ENCODE measurements at places on chromosomes 5 and 9.

DNA sequence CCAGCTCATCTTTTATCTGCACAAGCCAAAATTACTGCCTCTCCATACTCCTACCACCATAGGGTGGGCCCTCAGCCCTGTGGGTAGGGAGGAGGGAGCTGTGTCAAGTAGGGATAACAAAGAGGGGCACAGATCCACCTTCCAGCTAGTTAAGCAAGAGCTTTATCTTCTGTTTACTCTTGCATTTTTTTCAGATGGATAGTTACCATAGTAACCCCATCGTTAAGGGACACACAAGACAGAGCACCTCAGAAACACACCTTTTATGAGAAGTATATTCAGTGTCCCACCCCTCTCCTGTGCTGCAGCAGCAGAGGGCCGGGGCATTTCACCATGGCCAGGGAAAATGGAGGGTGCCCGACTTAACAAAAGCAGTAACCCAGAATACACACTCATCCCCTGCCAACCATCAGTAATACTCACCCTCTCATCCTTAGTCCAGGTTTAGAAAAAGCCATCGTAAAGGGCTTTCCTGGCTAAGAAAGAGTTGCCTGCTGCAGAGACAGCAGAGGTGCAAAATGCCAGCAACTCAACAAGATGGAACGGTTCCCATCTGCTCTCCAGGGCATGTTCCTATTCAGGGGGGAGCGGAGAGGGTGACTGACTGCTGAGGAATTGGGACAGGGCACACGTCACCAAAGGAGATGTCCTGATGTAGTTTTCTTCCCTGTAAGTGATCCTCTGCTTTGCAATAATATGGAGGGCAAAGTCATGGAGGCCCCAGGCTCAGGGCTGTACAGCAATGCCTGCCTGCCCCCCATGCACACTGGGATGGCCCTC lies 25.1 kb downstream of the MACROH2A1 start:
- no peak for DNase-seq

- no peak for DNase-seq
These were observed 255.7 kb downstream of the HCN1 start for GRCh38 chr5:45440466-45440865.

DNA sequence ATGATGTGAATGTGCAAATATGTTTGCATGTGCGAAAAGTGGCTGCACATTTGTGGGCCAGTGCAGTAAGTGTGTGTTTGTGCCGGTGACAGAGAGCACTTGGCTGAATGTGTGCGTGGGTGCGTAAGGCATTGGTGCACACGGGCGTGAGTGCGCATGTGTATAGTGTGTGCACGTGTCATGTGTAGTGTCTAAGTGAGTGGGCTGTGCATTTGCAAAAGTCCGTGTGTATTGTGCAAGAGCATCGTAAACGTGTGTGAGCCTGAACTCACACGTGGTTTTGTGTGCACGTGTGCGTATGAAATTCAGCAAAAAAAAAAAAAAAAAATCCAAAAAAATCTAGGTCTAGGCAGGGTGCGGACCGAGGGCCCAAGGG lies 6.5 kb upstream of the EBF1 start:
- DNase-seq, result no peak

DNA sequence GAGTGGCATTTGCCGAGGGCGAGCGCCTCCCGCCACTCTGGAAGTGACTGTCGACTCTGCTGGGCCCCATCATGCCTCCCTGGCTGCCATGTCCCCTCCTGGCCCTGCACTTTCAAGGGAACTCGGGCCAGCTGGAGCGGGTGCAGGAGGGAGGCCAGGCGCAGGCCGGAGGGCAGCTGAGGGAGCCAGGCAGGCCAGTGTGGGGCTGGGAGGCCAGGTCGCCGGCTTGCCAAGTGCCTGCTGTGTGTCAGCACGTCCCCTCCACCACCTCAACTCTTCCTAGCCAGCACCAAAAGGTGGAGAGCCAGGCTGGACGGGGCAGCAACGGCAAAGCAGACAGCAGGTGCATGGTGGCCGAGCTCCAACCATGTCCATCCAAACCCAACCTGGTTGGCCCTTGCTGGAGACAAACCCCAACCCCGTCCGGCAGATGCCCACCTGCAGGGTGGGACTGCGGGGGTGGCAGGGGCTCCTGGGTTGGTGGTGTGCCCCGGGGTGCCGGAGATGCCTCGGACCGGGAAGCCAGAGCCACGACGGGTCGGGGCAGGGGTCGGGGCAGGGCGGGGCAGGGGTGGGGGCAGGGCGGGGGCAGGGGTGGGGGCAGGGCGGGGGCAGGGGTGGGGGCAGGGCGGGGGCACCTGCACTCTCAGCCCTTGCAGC lies 36.5 kb upstream of the EGFL7 start:
- no peak for DNase-seq

GRCh38 chr5:172123269-172123692 lies 64.7 kb downstream of the STK10 start:
- DNase-seq, result no peak

DNA sequence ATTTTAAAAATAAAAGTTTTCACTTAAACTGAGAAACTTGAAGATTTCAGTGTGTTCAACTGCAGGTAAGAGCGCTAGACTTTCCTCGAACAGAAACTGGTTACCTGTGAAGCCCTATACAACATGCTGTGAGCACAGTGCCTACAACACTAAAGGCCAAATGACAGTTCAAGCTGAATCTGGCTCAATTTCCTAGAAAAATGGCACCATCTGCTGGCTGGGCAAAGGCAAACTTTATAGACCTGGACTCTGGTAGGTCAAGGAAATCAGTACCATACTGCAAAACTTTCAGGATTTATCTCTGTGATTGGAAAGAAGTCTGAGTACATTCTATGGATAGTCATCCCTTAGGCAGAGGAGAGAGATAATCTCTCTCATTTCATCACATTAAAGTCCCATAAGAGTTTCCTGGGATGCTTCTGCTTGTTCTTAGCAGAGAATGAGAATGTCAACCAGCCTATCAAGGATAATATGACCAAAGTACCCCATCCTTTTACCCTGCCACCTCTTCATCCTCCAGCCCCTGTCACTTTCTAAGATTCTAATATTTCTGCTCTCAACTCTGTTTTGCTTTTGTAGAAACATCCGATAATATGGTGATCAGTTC lies 31.8 kb upstream of the FOXB2 start:
- DNase-seq, result no peak

GRCh38 chr9:116952436-116952810 lies 265.3 kb downstream of the TRIM32 start:
- no peak for DNase-seq

DNA sequence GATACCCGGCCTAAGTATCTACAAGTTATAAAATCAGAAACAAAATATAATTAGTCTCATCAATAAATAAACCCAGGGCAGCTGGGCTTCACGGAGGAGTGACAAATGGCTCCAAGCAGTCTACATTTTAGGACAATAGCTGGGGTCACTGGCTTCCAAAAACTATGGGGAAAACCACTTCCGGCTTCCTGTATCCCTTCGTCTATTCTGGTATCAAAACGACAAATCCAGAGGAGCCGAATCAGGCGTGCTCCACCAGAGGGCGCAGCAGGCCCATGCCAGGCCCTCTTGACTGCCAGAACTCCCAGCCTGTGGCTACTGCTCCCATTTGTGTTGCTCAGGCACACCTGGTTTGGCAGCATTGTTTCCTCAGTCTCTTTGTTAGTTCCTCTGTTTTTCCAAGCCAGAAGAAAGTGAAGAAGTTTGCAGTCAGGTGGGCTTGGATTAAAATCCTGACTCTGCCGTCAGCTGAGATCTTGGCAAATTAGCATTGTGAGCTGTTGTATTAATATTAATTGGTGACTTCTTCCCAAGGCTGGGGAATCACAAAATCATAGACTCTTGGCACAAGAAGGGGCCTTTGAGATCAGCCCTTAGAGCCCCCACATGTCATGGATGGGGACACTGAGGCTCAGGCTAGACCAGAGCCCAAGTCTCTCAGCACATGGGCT lies 11.6 kb upstream of the RAB14 start:
- DNase-seq, result peak; percentile 70

- DNase-seq, result no peak
These were observed 30.8 kb upstream of the PRDM12 start for GRCh38 chr9:130633336-130634190.

GRCh38 chr5:103367702-103368101 lies 109.1 kb downstream of the MACIR start:
- no peak for DNase-seq

GRCh38 chr5:20420991-20421595 lies 433.1 kb upstream of the CDH18 start:
- no peak for DNase-seq

DNA sequence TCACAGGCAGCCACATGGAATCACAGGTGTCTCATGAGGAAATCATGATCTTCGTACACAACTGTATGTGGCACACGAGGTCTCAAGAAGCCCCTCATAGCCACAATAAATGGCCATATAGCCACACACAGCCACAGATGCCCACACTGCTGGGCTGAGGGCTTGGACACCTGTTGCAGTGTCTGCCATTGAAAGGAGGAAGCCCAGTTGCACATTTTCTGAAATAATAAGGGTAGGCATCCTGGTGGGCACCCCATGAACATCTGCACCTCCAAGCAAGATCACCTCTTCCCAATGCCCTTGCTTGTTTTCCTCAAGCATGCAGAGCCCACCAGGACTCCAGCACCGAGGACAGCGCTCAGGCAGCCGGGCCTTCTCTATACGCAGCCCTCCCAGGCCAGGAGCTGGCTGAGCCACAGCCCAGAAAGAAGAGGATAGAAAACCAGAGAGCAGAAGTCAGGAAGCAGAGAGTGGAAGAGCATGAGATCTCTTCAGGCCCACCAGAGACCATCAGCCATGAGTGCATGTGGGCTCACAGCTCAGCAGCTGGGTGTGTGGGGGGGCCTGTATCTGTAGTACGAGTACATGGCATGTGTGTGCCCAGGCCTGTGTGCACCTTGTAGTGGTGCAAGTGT lies 1.0 kb upstream of the ACSL6 start:
- peak; percentile 28 for DNase-seq
